Large intestine (tissue), 12 donors: ENCODE measurements at places on chromosomes 16 and 17. TPM values are rescaled to one million over a fixed set of nuclear protein-coding genes. Genes with fewer than 3 reads are reported as not detected.

Gene DOC2B
- polyA plus RNA-seq: 7.0 TPM

GRCh38 chr17:77322514-77323412 lies 182.0 kb downstream of the SEC14L1 start:
- peak; percentile 79 for DNase-seq

Gene COPZ2
- 13.2 TPM for polyA plus RNA-seq

DNA sequence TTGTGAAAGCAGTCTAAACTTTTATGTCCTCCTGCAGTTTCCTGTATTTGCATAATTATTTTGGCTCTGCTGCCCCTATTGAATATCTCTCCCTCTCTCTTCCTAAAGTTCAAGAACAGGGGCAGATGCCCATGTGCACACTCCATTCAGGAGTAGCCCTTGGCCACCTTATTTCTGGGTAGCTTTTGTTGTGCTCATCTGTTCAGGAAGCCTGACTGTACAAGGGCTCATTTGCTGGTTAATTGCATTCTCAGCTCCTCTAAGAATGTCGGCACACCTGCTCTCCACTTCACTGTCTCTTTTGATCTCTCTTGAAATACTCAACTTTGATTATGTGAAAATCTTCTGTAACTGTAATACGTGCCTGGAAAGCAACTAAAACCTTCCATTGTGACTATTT lies 1378.8 kb upstream of the CDH8 start:
- no peak for DNase-seq

GRCh38 chr17:3526971-3527370 lies 30.6 kb downstream of the TRPV3 start:
- DNase-seq: no peak

- DNase-seq: no peak
These were observed 7.8 kb downstream of the HNF1B start for GRCh38 chr17:37737081-37737480.

Gene CDH8
- 2.0 TPM for polyA plus RNA-seq

Gene GLIS2
- 11.5 TPM for polyA plus RNA-seq

DNA sequence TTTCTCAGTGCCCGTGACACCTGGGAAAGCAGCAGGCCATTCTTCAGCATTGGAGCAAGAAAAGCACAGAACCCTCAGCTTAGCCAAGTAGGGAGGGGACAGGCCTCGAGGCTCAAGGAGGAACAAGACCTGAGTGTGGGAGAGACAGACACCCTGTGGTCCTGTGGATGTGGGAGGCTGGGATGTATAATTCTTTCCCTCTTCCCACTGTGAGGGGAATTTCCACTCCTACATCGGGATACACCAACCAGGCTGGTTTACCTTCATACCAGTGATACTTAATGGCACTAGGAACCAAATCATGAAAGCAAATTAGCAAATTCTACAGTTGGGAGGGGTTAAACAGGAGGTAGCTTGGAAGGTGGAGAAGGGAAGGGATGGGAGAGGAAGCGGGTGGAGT lies 41.7 kb downstream of the LYRM1 start:
- DNase-seq: no peak

Gene CCR7
- polyA plus RNA-seq: 0.64 TPM

GRCh38 chr17:28774206-28774605 lies 30.4 kb downstream of the TRAF4 start:
- no peak for DNase-seq

DNA sequence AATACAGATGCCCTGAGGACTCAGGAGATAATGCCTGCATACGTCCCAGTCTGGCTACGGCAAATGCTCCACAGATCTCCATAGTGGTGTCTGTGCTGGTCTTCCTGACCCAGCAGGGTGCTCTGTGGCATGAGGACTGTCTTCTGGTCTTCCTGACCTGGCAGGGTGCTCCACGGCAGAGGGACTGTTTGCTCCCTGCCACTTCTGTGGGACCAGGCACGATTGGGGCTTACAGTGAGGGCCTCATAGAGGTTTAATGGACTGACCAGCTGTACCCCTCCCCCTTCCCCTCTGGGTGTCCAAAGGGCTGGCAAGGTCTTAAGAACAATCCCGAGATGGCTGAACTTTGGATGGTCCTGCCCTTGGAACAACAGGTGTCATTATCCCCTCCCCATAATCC lies 123.1 kb downstream of the C16orf78 start:
- no peak for DNase-seq

Gene SLC35G6
- polyA plus RNA-seq: 0.52 TPM

DNA sequence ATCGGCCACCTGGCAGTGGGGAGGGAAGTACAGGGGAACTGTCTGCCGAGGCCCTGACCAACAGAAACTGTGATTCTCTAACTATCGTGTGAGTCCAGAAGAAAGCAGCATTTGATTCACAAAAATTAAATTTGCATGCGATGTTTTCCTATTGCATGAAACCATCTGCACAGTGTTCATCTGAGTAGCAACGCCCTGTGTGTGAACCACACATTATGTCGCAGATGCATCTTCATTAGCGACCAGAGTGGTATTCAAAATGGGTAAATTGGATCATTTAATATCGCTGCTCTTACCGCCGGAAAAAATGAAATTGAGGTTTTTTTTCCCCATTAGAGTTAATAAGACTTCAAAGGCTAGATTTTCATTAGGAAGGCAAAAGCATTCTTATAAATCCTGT lies 260.6 kb downstream of the ABCC12 start:
- no peak for DNase-seq

Gene PABPN1L
- polyA plus RNA-seq: 0.12 TPM

- peak; percentile 12 for DNase-seq
These were observed 38.4 kb downstream of the UTP18 start for GRCh38 chr17:51298508-51299371.

GRCh38 chr16:5523829-5524228 lies 426.2 kb upstream of the EEF2KMT start:
- DNase-seq: no peak

Gene ABAT
- 55.7 TPM for polyA plus RNA-seq

DNA sequence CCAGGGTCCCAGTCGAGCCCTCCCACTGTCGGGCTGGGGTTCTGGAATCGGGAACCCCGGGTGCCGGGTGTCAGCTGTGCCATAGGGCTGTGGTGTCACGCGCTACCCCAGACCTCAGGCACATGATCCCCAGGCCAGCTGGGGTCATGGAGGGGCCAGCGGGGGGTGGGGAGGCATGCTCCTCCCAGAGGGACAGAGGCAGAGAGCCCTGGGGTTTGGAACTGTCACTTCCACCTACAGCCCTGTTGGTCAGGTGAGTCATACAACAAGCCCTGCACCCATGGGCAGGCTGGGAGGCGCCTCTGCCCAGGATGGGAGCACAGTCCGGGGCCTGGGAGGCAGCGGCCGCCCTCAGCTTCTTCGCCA lies 63.0 kb downstream of the BAIAP2 start:
- DNase-seq: no peak

- DNase-seq: no peak
These were observed 37.0 kb upstream of the PEMT start for GRCh38 chr17:17628388-17629008.

DNA sequence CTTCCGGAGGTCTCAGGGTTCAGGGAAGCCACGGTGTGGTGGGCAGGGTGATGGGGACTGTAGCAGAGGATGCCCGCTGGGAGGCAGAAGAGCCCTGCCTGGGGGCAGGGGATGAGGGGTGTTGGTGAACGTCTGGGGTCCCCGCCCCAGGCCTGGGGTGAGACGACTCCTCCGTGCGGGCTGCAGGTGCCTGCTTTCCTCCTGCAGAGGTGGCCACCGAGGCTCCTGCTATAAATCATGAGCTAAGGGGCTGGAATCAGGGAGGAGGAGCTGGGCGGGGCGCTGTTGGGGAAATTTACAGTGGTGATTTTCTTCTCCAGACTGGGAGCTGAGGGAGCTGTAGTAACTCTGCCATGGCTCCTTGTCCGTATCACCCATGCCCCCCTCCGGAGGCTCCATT lies 167.0 kb downstream of the MRM1 start:
- no peak for DNase-seq

Gene DNAH9
- polyA plus RNA-seq: 0.28 TPM

DNA sequence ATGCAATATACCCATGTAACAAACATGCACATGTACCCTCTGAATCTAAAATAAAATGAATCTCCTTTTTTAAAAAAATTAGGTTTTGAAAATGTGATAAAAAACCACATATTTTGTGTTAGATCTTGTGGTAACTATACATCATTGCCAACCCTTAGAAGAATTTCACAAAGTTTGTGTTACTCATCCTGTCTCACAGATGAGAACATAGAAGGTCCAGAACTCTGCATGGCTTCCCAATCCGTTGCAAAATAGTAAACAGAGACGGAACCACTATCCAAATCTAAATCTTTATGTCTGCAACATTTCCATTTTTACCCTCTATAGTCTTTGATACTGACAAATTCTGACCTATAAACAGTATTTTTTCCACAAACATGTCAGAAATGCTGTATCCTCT lies 759.9 kb downstream of the KCNJ2 start:
- no peak for DNase-seq

- DNase-seq: no peak
These were observed 12.7 kb downstream of the MSI2 start for GRCh38 chr17:57269052-57269451.

GRCh38 chr17:67509390-67510287 lies 132.6 kb downstream of the PITPNC1 start:
- no peak for DNase-seq

DNA sequence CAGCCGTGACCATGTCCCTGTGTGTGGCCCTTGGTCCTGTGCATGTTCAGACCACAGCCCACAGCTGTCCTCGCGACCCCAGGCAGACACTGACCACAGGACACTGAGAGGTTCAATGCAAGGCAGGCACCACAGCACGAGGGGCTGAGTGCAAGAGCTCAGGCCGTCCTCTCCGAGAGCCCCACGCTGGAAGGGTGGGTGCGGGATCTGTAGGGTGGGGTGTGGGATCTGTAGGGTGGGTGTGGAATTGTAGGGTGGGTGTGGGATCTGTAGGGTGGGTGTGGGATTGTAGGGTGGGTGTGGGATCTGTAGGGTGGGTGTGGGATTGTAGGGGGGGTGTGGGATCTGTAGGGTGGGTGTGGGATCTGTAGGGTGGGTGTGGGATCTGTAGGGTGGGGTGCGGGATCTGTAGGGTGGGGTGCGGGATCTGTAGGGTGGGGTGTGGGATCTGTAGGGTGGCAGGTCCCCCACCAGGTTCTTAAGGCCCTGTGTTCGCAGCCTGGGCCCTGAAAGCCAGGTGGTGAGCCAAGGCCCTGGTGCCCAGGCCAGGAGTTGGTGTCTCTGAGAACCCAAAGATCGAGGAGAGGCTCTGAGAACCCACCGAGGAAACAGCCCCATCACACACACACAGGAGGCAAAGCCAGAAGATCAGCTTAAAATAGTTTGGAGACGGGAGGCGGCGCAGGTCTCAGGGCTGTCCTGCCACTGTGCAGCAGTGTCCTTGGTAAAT lies 48.2 kb downstream of the METRNL start:
- no peak for DNase-seq

- DNase-seq: peak; percentile 38
These were observed 21.4 kb downstream of the MPRIP start for GRCh38 chr17:17063546-17064122.

Gene COL1A1
- 488 TPM for polyA plus RNA-seq

DNA sequence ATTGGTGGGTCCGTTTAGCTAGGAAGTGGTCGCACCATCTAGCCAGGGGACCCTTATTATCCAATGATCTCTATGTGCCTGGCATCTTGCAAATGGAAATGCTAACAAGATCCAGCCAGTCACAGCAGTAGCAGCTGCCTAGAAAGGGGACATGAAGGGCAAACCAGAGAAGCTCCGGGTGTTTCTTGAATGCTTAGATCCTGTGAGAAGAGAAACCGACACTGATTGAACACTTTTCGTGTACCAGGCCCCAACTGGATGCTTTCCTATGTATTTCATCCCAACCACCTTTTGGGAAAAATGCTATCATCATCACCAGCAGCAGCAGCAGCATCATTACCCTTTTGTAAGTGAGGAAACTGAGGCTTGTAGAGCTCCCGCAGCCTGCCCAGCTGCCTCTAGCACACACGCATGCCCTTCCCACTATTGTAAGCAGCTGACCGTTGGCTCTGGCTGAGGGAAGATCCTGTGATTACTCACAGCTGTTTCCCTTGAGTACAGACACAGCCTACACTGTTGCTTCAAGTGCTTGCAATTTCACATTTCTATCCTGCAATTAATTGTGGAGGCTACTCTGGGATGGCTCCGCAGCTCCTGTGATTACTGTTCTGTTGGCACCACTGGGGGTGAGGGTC lies 180.7 kb upstream of the CACNG5 start:
- DNase-seq: no peak

DNA sequence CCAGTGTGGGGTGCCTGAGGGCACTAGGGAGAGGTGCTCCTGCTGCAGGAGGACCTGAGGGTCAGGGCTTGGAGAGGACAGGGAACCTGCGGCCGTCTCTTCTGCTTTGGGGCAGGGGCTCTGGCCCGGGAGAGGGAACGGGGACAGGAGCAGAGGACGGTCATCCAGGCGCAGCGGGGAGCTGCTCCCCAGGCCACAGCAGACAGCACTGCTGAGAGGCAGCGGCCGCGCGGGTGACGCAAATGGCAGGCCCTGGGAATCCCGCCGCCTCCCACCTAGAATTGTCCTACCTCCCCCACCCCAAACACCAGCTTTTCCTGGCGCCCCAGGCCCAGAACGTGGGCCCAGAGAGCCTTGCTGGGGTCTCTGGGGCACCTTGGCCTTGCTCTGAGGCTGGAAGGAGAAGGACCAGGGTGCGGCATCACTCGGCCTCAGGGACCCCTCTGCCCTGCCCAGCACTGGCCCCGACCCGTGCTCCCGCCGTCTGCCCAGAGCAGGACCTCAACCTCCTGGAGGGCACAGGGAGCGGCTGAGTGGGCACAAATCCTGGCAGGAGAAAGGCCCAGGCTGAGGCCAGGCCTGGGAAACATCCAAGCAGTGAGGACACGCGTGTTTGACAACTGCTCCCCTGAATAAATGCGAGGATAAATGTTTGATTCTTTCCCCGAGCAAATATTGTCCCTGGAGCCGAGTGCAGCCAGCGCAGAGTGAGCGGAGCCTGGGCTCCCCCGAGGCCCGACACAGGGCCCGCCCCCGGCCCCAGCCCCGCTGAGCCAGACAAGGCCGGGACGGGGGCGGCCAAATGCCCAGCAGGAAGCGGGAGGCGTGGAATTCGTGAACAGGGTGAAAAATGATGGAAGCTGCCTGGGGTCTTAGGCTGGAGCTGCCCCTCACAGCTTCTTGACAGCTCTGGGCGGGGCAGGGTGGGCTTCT lies 8.5 kb downstream of the SSTR5 start:
- DNase-seq: no peak

DNA sequence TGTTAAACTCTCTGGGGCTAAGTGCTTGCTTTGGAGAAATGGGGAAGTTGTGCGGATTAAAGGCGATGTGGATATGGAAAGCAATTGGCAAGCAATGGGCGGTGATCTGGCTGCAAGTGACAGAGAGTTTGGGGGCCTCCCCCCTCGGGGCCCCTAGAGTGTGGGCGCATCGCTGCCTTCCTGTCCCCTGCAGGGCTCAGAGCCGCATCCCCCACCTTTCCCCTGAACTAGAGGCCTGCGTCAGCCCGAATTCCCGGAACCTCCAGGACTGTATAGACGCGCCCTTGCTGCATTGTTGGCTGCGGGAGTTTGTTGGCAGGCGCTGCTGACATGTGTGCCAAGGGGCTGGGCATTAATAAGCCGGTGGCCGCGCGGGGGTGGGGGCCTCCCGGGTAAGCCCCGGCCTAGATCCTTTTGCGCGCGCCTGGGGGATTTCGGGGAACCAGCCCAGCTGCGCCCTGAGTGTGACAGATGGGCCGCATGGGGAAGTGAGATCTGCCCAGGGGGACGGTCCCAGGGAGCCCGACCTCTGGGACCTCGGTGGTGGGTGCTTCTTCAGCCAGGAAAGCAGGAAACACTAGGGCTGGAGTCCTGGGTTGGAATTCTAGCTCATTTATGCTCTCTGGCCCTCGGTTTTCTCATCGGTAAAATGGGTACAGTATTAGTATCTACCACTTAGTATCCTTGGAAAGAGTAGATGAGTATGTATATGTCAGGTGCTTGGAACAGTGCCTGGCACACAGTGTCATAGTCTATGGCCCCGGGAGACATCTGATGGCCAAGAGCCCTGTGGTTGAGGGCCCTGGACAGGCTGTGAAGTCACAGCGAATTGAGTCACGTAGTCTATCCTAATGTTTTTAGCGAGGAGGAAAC lies 1.0 kb downstream of the EEF2K start:
- DNase-seq: peak; percentile 51

Gene CMTM2
- polyA plus RNA-seq: 0.25 TPM
